ENCODE measurements at places on chromosomes 5 and 9.

GRCh38 chr5:90301248-90301647 lies 108.3 kb downstream of the CETN3 start:
- H3K36me3 ChIP-seq: no peaks in the 10 kb centered on the region
- H3K27ac ChIP-seq: no peak overlapping the region
- H3K27me3 ChIP-seq: peaks cover 6% of the 10 kb centered on the region

DNA sequence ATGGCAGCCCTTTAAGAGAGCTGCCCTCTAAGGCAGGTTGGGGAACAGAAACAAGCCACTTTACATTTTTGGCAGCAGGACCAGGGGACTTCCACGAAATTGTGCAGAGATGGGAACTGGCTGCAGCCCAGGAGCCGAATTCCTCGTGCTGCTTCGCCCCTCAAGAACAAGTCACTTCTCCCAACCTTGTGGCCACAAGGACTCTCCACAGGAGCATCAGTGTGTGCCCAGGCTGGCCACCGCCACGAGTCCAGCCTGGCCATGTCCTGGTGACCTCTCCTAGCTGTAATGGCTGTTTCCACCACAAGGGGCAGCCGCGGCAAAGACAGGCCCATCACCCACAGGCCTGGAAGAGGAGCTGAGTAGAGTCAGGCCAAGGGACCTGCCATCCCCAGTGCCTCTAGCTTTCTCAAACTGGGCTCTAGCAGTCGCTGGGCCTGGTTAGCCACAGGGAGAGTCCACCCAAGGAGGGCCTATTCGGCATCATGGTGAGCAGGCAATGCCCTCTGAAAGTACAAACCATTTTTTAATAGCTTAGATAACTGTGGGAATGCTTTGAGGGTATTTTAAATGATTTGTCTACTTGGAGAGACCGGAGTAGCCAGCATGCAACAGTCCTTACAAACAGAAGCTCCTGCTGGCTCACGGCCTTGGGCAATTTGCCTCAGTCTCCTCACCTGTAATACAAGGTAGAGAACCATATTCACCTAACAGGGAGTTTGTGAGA lies 129.0 kb downstream of the COL23A1 start:
- no peak overlapping the region for H3K27ac ChIP-seq
- no peaks in the 10 kb centered on the region for H3K4me1 ChIP-seq
- peak; percentile 24 for DNase-seq

GRCh38 chr5:157479612-157480510 lies 19.8 kb downstream of the NIPAL4 start:
- no peak for DNase-seq
- H3K27ac ChIP-seq: no peak overlapping the region
- H3K36me3 ChIP-seq: peaks cover 1% of the 10 kb centered on the region
- H3K27me3 ChIP-seq: peaks cover 3% of the 10 kb centered on the region

DNA sequence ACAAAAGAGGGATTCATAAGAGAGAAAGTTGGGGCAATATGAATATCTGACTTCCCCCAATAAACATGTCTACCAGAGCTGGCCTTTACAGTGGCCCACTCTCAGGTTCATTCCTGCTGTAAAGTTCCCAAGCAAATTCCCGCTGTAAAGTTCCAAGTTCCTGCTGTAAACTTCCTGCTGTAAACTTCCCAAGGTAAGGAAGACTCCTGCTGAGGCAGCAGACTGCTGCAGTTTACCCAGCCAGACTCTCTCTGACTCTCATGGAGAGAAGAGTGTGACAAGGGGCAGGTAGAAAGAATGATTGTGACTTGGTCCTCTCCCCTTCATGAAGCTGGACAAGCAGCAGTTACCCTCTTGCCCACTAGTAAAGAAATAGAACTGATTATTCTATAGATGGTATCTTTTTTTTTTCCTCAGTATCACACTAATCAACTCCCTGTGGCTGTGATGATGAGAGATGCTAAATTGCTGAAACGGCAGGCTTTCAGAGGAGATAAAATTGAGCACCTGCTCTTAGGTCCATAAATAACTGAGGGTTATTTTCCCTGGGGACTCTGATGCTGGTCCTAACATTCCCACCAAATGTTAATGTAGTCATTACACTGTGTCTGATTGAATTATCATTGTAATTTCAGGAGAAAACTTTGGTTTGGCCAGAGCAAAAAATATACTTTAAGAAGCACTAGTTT lies 220.4 kb downstream of the PARP8 start:
- H3K36me3 ChIP-seq: no peaks in the 10 kb centered on the region
- H3K27ac ChIP-seq: no peak overlapping the region
- H3K4me3 ChIP-seq: no peak overlapping the region
- peaks cover 7% of the 10 kb centered on the region for H3K27me3 ChIP-seq
- DNase-seq: no peak

DNA sequence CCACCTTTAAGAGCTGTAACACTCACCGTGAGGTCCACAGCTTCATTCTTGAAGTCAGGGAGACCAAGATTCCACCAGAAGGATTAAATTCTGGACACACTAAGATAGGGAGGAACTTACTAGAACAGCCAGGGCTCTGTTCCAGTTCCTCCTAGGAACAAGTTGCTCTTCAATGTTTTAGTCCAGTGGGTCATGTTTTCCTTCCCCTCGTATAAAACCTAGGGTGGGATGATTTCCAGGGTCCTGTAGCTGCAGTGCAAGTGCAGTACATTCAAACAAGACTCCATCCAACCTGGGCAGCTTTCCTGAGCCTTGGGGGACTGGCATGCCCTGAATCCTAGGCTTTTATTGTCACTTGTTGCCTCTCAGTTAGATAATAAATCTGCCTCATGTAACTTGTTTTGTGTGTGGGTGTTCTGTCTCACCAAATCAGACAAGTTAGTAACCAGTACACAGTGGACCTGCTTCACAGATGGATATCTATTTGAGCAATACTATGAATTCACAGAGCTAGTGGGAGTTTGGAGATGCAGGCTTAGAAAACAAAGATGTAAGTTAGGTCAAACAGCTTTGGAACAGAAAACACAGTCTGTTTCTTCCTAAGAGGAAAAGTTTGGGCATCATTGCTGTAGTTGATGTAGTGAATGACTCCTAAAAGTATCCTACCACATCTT lies 405.6 kb downstream of the GABRG2 start:
- H3K27me3 ChIP-seq: no peaks in the 10 kb centered on the region
- H3K4me1 ChIP-seq: no peaks in the 10 kb centered on the region
- no peak overlapping the region for H3K27ac ChIP-seq
- DNase-seq: no peak

- H3K4me3 ChIP-seq: no peak overlapping the region
- DNase-seq: no peak
- H3K27me3 ChIP-seq: no peaks in the 10 kb centered on the region
- H3K36me3 ChIP-seq: peaks cover 6% of the 10 kb centered on the region
- no peaks in the 10 kb centered on the region for H3K4me1 ChIP-seq
Observed at GRCh38 chr9:98215271-98215670, 22.8 kb upstream of the CORO2A start.

GRCh38 chr9:127763918-127764384 lies 14.5 kb downstream of the SH2D3C start:
- no peak for DNase-seq
- peaks cover 68% of the 10 kb centered on the region for H3K4me1 ChIP-seq
- peak overlapping the region; percentile 69 for H3K27ac ChIP-seq
- no peaks in the 10 kb centered on the region for H3K36me3 ChIP-seq
- no peak overlapping the region for H3K4me3 ChIP-seq
- no peaks in the 10 kb centered on the region for H3K27me3 ChIP-seq

- H3K4me3 ChIP-seq: no peak overlapping the region
- H3K36me3 ChIP-seq: no peaks in the 10 kb centered on the region
- no peak for DNase-seq
- no peaks in the 10 kb centered on the region for H3K4me1 ChIP-seq
Observed at GRCh38 chr9:16100537-16101091, 547.8 kb downstream of the CCDC171 start.

DNA sequence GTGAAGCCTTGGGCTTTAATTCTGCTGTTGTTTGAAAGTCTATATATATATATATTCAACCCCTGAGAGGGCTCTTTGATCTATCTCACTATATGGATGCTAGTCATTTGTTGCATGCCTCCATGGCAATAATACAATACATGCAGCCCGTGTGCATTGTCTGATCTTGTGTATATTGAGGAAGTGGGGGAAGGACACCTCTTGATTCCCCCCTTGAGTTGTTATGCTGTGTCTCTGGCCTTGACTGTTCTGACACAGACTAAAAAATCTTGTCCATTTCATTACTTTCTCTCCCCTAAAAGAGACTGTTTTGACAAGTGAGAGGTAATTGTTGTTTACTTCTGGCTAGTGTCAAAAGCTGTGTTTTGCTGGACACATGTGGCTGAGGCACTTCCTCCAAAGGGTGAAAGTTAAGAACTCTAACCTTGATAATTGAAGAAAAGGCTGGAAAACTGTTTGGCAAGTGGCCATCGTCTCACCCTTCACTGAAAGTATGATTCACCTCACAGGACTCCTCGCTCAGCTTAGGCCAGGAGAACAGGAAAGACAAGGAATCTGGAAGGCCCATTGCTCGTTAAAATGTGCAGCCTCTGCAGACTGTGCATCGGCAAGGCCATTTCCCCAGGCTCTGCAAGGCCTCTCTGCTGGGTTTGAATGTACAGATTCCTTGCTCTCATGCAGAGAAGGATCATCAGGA lies 304.0 kb downstream of the PRELID2 start:
- no peaks in the 10 kb centered on the region for H3K4me1 ChIP-seq
- no peaks in the 10 kb centered on the region for H3K27me3 ChIP-seq

- no peak overlapping the region for H3K27ac ChIP-seq
- H3K4me1 ChIP-seq: no peaks in the 10 kb centered on the region
- DNase-seq: no peak
- no peaks in the 10 kb centered on the region for H3K27me3 ChIP-seq
- H3K4me3 ChIP-seq: no peak overlapping the region
Observed at GRCh38 chr5:41143131-41143901, 70.0 kb downstream of the C6 start.

- H3K27ac ChIP-seq: peak overlapping the region; percentile 66
- peaks cover 25% of the 10 kb centered on the region for H3K4me1 ChIP-seq
- no peaks in the 10 kb centered on the region for H3K36me3 ChIP-seq
Observed at GRCh38 chr9:129496473-129497004, 124.4 kb downstream of the C9orf50 start.

- no peak overlapping the region for H3K4me3 ChIP-seq
- H3K27ac ChIP-seq: no peak overlapping the region
- no peaks in the 10 kb centered on the region for H3K4me1 ChIP-seq
- no peaks in the 10 kb centered on the region for H3K36me3 ChIP-seq
- DNase-seq: no peak
Observed at GRCh38 chr5:89703817-89704216, 705.7 kb downstream of the CETN3 start.

GRCh38 chr9:83544002-83544698 lies 5.9 kb upstream of the FRMD3 start:
- peaks cover 18% of the 10 kb centered on the region for H3K36me3 ChIP-seq
- no peak overlapping the region for H3K4me3 ChIP-seq
- no peak overlapping the region for H3K27ac ChIP-seq
- no peak for DNase-seq
- no peaks in the 10 kb centered on the region for H3K4me1 ChIP-seq
- peaks cover 11% of the 10 kb centered on the region for H3K27me3 ChIP-seq

DNA sequence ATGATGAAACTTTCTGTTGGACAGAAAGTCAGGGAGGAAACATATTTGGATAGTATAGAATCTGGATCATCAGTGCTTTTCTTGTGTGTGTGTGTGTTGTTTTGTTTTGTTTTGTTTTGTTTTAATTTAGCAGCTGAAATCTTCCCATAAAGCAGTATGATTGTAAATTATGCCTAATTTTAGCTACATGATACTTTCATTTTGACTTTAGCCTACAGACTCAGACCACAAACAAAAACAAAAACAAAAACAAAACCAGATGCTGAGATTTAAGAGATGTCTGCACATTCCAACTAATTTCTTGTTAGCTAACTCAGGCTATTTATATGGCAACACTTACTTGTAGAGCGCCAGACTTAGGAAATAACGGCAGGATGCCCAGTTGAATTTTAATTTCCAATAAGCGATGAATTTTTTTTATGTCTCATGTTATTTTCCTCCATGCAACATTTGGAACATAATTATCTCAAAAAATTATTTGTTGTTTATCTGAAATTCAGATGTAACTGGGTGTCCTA lies 119.5 kb upstream of the TRPC7 start:
- H3K27me3 ChIP-seq: no peaks in the 10 kb centered on the region
- no peaks in the 10 kb centered on the region for H3K36me3 ChIP-seq
- DNase-seq: no peak
- no peaks in the 10 kb centered on the region for H3K4me1 ChIP-seq

Measured in naive thymus-derived CD8-positive, alpha-beta T cell (primary cell).